ENCODE measurements at places on chromosomes 13 and 19. TPM values are rescaled to one million over a fixed set of nuclear protein-coding genes. Genes with fewer than 3 reads are reported as not detected.

Gene APOC4
- not detected for total RNA-seq

Gene JSRP1
- total RNA-seq: not detected

Gene TTC9B
- total RNA-seq: 0.48 TPM

Gene WDR62
- total RNA-seq: 3.3 TPM

Gene FCAR
- total RNA-seq: not detected

Gene MIPEP
- 41.8 TPM for total RNA-seq

Gene CALR3
- total RNA-seq: not detected

Gene FBXW9
- total RNA-seq: 17.0 TPM

Gene CDC42EP5
- total RNA-seq: 16.1 TPM

Gene KLK4
- not detected for total RNA-seq
